ENCODE measurements at places on chromosomes 5 and 9.

GRCh38 chr5:56440871-56441740, 208.0 kb upstream of the ANKRD55 start:
- no peak for DNase-seq

DNA sequence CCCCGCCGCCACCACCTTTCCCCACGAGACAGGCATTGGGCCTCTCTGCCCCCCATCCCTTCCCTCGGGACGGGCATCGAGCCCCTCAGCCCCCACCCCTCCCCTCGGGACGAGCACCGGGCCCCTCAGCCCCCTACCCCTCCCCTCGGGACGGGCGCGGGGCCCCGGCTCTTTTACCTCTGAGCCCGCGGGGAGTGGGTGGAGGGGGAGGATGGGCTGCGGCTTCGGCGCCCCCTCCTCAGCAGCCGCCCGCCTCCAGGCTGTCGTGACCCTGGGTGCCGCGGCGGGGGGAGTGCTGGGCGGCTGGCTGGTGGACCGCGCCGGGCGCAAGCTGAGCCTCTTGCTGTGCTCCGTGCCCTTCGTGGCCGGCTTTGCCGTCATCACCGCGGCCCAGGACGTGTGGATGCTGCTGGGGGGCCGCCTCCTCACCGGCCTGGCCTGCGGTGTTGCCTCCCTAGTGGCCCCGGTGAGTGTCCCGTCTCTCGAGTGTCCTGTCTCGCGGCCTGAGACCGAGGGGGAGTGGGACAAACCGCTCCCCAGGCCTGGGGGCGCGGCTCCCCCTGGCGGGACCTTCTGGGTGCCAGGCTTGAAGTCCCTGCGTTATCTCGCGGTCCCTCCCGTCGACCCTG, 791 bp downstream of the SLC2A8 start:
- DNase-seq: peak; percentile 19

DNA sequence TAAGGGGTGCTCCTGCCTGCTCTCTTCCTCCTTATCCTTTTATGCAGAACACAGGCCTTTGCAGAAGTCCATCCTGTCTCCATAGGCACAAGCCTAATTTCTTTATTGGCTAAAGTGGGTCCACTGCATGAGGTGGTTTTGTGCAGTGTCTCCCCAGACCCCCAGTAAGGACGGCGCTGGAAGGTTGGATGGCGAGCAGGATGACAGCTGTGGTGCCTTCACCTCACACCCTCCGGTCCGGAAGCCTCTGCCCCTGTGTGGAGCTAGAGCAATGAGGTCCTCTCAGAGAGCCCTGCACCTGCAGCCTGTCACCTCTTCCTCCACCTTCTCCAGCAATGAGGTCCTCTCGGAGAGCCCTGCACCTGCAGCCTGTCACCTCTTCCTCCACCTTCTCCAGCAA, 393.7 kb upstream of the IRX1 start:
- no peak for DNase-seq

- DNase-seq: peak; percentile 51
Measured at GRCh38 chr5:119267958-119268386, 87.8 kb upstream of the TNFAIP8 start.

- no peak for DNase-seq
Measured at GRCh38 chr5:66520854-66521253, 75.3 kb upstream of the MAST4 start.

GRCh38 chr5:137837491-137838394, 29.9 kb upstream of the MYOT start:
- DNase-seq: no peak

DNA sequence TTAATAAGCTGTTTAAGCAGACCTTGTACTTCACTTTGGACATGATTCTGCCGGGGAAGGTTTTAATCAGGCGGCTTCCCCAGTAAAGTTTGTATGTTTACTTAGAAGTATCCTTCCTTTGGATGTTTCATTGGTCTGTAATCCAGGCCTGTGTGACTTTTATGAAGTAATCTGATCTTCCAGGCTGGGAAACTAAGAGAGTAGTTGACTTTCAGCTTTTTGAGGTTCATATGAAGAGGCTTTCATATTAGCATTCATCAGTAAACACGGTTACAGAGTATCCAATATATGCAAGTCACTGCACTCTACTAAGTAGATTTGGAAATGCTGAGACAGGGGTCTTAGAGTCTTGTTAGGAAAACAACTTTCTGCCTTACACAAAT, 1.1 kb downstream of the DNAJC21 start:
- DNase-seq: no peak

- DNase-seq: no peak
Measured at GRCh38 chr9:129894120-129894823, 59.0 kb downstream of the USP20 start.

GRCh38 chr5:65065001-65065511, 296.3 kb downstream of the CWC27 start:
- DNase-seq: no peak

DNA sequence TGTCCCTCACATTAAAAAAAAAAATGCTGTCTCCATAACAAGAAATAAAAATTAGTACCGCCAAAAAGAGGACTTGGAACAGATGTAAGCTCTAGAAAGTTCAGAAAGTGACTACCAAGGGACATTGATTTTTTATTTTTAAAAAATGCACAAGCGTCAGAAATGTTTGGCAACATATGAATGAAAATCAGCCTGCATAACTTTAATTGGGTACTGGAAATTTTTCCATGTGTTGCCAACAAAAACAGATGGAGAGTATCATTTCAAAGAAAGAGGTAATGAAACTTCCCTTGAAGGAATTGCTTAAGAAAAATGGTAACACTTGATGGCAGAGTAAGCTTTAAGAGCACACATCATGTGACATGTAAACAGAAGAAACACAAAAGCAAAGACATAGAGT, 47.2 kb downstream of the OR2K2 start:
- DNase-seq: no peak

DNA sequence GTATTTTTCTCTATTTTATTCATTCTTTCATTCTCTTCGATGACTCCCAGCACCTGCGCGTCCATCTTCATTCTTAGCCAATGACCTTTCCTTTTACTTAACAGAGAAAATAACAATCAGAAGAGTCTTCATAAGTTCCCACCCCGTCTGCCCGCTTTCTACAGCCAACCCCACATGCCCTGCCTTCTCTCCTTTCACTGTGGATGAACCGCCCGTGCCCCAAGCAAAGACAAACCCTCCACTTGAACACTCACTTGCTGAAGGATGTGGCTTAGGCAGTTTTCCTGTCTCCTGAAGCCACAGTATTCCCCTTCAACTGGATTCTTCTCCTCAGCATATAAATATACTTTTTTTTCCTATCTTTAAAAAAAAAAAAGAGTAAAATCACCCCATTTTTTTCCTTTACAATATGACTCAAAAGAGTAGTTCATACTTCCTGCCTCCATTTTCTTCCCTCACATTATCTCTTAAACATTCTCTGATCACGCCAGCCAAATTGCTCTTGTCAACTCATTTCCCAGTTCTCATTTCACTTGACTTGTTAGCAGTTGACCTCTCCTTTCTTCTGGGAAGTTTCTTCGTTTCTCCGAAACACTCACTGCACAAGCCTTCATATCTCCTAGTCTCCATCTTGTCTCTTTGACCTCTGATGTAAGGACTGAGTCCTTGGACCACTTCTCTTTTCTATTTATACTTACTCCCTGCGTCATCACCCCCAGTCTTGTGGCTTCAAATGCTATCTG, 11.1 kb downstream of the NIPSNAP3B start:
- no peak for DNase-seq
